ENCODE measurements at places on chromosomes 12 and 14. TPM values are rescaled to one million over a fixed set of nuclear protein-coding genes. Genes with fewer than 3 reads are reported as not detected.

GRCh38 chr12:66714709-66715108 lies 35.8 kb upstream of the GRIP1 start:
- DNase-seq, result no peak

DNA sequence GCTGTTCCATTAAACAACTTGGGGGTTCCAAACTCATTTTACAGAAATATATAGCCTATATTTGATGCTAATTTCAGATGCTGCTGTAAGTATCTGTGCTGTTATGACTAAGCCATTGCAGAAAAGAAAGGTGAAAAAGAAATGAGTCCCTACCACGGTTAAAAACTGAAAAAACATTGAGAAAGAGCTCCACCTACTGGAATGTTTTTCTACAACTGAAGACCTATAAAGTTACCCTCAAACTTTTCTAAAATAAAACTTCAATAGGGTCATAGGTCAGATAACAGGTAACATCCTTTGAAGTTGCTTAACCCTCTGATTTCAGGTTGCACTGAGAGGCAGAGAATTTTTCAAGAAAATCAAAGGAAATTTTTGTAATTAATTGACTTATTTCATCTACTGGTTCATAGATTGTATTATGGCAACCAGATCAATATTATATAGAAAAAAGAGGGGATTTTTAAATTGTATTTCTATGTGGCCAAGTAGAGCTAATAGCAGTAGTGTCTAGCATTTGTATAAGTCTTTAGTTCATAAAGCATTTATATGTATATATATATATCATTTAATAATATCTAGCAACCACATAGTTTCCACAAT lies 279.9 kb downstream of the RPS29 start:
- DNase-seq, result no peak

GRCh38 chr12:106903241-106903945 lies 52.3 kb upstream of the TMEM263 start:
- DNase-seq, result no peak

GRCh38 chr12:94795520-94795919 lies 145.2 kb upstream of the TMCC3 start:
- no peak for DNase-seq

- DNase-seq, result no peak
These were observed 281.3 kb downstream of the KCNH5 start for GRCh38 chr14:62763951-62764350.

Gene ADAM21
- total RNA-seq, result under 0.01 TPM

- DNase-seq, result no peak
These were observed 29.1 kb upstream of the TRIM9 start for GRCh38 chr14:51124029-51124428.

DNA sequence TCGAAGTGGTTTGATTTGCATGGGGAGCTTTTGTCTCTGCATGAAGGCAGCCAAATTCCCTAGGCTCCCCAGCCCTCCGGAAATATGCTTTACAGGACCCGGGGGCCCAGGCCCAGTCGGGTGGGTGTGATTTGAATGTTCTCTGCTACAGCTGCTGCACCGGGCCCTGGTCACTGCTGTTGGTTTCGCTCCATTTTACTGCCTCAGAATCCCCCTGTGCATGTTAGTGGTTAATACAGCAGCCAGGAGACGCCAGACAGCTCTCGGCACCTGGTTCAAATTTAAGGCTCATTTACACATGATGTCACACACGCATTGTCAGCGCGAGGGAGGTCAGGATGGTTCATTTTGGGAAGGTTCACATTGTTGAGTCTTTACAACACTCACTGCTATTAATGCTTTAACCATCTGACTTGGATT lies 99.6 kb downstream of the SLC38A6 start:
- DNase-seq, result no peak

DNA sequence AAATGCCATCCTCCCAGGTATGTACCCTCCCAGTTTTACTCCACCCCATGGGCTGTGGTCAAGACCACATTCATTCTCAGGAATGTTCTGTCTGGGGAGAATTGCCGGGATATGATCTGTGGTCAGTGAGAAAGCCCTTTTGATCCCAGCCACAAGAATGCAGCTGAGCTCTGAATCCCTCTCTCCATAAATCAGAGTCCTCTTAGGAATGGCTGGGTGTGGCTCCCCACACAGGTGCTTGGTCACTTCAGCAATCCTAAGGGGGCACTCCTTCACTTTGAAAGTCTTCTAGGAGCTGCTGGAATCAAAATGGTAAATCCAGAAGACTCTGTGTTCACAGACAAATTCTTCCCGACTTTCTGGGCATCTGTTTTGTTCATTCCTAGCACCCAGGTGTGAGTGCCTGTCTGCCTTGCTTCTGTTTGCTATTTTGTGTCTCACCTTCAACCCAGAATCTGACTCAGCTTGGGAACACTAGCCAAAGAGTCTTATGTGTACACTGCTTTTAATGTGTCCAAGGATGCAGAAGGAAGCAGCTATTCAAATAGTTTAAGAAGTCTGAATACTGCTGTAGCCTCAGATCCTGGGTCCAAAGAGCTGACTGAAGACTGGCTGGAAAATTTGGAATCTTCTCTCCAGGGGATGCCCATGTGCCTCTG lies 144.6 kb upstream of the CDKN3 start:
- no peak for DNase-seq

DNA sequence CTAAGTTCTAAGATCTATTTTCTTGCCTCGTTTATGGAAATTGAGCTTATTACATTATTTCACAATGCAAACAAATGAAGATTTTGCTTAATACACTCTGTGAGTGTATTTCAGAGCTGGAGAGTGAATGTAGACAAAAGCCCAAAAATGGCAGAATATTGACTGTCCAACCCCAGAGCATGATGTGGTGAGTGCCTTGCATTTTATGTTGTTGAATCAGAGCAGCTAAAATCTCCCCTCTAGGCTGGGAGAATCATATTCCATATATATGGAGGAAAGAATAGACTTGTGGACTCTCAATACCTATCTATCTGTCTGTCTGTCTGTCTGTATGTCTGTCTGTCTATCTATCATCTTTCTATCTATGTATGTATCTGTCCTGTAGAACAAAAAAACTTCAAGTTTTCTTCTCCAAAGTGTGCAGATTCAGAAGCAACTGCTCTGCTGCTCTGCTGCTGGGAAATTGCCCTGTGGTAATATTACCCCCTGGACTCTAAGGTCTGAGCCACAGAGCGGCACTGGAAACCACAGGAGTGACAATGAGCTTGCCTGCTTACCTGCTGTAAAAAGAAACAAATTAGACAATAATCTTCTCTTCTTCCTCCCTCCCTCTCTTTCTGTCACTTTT lies 209.4 kb upstream of the PRICKLE1 start:
- no peak for DNase-seq
